ENCODE measurements at places on chromosomes 1 and 21.
A peak's percentile ranks its signal among the peaks of the same experiment; 100 is the strongest.

DNA sequence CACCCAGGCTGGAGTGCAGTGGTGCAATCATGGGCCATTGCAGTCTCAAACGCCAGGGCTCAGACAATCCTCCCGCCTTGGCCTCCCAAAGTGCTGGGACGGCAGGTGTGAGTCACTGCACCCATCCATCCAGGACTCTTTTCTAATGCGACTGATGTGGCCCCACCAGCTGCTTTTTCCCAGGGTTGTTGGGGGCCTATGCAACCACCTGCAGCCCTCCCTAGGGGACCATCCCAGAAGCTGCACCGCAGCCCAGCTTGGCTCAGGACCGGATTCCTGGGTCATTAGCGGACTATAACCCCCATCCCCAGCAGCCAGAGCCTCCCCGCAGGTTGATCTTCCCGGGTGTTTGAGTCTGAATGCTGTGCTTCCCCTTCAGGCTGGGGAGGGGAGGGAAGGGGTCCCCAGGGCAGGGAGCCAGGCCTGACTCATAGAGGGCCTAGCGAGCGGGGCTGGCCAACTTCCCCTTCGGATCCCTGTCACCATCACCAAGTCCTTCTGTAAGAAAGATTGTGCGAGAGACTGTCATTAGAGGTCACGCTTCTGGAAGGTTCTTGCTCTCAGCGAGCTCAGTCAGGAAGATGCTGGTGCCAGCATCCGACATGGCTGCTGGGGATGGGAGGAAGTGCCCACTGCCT lies 108.7 kb upstream of the ACTRT2 start:
- DNase-seq = no peak

- DNase-seq = peak; percentile 23
Measured at GRCh38 chr1:60848583-60849188, 233.7 kb upstream of the NFIA start.

DNA sequence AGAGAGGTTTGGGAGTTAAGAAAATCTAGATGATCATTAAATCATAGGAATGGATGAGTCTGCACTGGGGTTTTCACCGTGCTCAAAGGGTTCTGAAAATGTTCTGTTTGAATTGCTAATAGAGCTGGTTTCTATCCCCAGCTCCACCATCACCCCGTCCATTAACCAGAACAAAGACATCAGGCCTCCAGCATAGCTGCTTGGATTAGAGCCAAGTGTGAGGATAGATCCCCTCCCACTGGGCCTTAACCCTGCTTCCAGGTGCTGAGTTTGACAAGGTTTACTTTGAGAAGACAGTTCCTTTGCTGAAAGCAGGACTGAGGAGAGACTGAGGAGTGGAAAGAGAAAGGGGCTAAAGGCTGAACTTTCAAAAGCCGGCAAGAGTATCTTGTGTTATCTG lies 48.3 kb downstream of the MPZL1 start:
- peak; percentile 44 for DNase-seq

DNA sequence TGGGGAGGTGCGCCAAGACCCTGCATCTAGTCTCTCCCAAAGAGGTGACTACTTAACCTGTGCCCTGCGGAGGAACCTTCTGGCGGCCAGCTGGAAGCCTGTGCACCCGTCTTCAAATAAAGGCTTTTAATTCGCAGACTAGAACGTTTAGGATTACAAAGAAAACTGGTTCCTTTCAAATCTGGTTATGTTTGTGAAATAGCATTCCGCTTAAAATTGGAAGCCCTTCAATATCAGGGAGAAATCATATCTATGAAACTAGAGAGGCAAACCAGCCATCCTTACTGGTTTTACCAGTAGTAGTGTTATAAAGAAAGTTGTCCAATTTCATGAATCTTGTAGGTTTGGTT lies 250.8 kb downstream of the FAM72C start:
- no peak for DNase-seq
